Choroid plexus epithelial cell (primary cell): ENCODE measurements at places on chromosomes 1 and 21.
A peak's percentile ranks its signal among the peaks of the same experiment; 100 is the strongest.

- no peak for DNase-seq
Measured at GRCh38 chr1:179775009-179775408, 31.9 kb downstream of the FAM163A start.

DNA sequence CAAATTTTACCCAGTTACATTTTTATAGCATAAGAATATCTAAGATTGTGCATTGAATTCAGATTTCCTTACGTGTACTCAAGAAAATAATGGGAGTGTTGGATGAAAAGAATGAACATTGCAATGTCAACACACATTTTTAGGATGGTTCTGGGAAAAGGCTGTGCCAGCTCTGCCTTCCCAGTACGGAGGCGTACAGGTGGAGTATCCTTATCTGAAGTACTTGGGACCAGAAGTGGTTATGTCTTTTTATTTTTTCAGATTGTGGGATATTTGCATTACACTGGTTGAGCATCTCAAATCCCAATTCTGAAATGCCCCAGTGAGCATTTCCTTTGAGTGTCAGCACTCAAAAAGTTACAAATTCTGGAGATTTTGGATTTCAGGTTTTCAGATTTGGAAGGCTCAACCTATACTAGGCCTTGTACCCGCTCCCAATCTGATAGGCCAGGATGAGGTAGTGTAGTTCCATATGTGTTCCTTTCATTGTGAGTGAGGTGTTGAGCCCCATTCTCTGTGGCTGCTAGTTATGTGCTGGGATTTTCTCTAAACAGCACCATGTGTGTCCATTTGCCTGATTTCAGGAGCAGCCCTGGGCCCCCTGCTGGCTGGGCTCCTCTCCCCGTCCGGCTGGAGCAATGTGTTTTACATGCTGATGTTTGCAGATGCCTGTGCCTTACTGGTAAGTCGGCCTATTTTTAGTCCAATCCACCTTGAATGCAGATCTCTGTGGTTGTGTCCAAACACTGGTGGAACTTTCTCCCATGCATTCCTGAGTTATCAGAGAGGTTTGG, 60.8 kb downstream of the SLC37A1 start:
- DNase-seq = peak; percentile 52

- DNase-seq = no peak
Measured at GRCh38 chr1:154174654-154175053, 17.2 kb downstream of the TPM3 start.

- no peak for DNase-seq
Measured at GRCh38 chr1:246309247-246309884, 197.7 kb downstream of the SMYD3 start.

DNA sequence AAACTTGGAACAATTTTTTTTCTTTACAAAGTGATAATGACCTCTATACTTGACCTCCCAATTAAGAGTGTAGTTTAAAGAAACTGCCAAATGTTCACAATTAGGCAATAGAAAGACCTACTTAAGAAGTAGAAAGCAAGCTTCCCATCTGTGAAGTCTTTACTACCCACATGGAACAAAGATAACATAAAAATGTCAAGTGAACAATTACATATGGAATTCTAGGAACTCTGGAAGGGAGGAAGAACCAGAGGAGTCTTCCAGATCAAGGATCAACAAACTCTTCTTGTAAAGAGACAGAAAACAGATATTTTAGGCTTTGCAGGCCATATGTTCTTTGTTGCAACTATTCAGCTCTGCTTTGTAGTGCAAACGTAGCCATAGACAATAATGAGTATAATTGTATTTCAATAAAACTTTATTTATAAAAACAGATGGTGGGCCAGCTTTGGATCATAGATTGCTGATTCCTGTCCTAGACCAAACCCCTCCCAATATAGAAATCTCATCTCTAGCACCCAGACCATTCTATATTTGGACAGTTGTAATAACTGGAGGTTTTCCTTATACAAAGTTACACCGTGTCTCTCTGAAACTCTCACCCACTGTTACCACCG, 68.4 kb upstream of the MAGI3 start:
- no peak for DNase-seq
